Left ventricle myocardium superior (tissue), 1 donor: ENCODE measurements at places on chromosomes 1 and 21. TPM values are rescaled to one million over a fixed set of nuclear protein-coding genes. Genes with fewer than 3 reads are reported as not detected.

DNA sequence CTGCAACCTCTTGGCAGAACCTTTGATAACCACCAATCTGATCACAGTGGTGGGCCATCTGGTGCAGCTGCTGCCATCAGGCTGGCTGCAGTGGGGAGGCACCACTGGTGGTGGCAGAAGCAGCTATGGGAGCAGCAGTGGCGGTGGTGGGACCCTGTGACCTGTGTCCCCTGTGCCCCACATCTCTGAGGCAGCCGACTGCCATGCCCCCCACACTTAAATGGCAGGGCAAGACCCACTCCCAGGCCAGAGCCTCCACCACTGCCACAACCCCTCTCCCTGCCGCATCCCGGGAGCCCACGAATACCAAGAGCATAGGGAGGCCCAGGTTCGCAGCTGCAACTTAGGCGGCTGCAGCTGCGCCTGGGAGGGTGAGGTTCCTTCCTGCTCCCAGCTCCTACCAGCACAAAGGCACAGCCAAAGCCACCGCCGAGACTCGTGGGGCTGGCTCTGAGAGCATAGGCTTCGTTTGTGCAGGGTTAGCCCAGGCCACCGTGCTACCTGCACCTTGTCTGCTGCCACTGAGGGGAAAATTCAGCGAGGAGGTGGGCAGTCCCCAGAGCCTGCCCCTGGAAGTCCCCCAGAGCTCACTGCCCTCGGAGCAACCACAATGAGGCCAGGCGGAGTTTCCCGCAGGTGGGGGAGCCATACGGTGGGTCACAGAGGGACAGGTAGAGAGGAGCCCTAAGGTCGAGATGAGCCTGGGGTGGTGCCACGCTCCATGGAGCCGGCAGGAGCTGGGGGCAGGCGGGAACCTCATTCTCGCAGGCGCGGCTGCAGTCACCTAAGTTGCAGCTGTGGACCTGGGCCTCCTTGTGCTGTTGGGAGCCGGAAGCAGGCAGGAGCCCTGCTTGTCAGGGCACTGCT lies 518.7 kb downstream of the RWDD3 start:
- no peak for DNase-seq

GRCh38 chr1:79531790-79532189 lies 525.3 kb upstream of the ADGRL4 start:
- no peak for DNase-seq

GRCh38 chr21:45251635-45252447 lies 35.9 kb downstream of the POFUT2 start:
- DNase-seq: no peak

GRCh38 chr1:208409176-208409575 lies 165.0 kb upstream of the PLXNA2 start:
- no peak for DNase-seq

- no peak for DNase-seq
These were observed 100.7 kb upstream of the GFI1 start for GRCh38 chr1:92587445-92587844.

- no peak for DNase-seq
These were observed 20.2 kb upstream of the ERO1B start for GRCh38 chr1:236301958-236302335.

- no peak for DNase-seq
These were observed 12.9 kb upstream of the FTCD start for GRCh38 chr21:46168238-46168637.

DNA sequence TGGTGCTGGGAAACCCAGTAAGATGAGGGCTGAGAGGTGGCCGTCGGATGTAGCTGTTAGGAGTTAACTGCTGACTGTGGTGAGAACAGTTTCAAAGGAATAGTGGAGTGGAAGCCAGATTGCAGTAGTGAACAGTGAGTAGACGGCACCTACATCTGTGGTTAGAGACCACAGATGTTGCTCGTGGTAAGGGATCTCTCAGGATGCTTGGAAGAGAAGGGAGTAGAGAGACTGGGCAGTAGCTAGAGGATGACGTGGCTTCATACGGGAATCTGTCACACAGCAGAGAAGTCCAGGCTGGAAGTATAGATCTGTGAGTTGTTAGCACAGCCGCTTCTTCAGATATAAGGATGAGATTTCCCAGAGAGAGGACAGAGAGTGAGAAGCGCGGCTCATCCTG lies 7.8 kb upstream of the ARTN start:
- DNase-seq: no peak

PCAT6 gene
- total RNA-seq: 0.79 TPM

- no peak for DNase-seq
These were observed 22.7 kb downstream of the DUSP10 start for GRCh38 chr1:221719278-221719597.

GRCh38 chr1:223556414-223557129 lies 108.9 kb downstream of the CAPN8 start:
- DNase-seq: no peak

DNA sequence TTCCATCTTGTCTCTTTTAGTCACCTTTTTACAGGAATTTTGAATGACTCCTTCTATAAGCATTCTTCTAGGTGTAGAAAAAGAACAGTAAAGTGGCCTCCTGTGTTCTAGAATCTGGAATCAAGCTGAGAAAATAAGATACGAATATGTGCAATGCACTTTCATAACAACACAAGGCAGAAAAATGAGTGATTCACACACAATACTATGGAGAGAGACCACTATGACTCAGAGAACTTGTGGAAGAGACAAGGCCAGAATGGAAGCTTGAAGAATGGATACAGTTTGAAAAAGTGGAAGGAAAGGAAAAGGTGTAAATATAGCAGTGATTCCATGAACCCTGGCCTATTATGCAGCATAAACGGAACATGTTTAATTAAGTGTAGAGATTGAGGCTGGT lies 57.1 kb upstream of the SAMSN1 start:
- DNase-seq: no peak

GRCh38 chr1:64000021-64000420 lies 203.4 kb upstream of the UBE2U start:
- no peak for DNase-seq

DNA sequence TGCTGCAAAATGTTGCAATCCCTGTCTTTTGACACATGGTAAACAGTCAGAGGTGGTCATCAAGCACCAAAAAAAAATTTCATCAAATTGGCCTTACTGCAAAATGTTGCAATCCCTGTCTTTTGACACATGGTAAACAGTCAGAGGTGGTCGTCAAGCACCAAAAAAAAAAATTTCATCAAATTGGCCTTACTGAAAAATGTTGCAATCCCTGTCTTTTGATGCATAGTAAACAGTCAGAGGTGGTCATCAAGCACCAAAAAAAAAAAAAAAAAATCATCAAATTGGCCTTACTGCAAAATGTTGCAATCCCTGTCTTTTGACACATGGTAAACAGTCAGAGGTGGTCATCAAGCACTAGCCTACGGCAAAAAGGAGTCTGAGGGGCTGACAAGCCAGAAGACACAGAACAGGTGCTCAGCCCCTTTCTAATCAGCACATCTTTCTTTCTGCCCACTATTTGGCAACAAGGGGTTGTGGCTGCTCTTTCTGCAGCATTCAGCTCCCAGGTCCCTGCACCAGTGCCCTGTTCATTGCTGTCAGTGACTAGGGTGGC lies 223.8 kb downstream of the KCNH1 start:
- no peak for DNase-seq

ACTA1 gene
- 2,149 TPM for total RNA-seq

CFAP141 gene
- total RNA-seq: not detected

GRCh38 chr21:42850866-42851391 lies 28.4 kb downstream of the WDR4 start:
- no peak for DNase-seq

DNA sequence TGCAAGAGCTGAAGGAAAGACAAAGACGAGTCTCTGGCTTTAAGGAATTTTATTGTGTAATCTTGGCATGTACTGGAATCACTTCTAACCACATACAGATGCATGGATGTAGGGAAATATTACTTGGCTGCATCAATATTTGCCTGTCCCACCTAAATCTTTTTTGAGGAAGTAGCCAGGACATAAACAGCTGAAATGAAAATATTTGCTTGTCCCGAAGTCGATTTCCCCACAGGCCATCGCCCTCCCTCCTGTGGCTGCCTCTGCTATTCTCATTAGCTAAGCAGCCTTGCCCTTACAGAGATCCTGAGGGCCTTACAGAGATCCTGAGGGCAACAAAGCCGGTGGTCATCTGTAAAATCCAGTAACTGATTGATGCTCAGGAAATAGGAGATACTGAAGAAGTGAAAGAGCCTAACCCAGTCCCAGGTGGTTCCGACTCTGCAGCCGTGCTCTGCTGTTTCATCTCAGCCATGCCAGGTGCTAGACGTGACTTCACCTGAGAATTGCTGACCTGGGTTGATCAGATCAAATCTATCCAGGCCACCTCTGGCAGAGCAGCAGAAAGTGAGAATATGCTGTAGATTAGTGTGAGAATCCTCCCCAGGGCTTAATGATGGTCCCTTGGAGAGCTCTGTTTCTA lies 25.5 kb downstream of the MAN1C1 start:
- no peak for DNase-seq

GRCh38 chr1:89065079-89065868 lies at the start of gene GBP1:
Gene GBP1, minus strand, starts transcription at chr1:89065208. Its CDS starts 1,974 bp downstream, at chr1:89063234.
- no peak for DNase-seq

DNA sequence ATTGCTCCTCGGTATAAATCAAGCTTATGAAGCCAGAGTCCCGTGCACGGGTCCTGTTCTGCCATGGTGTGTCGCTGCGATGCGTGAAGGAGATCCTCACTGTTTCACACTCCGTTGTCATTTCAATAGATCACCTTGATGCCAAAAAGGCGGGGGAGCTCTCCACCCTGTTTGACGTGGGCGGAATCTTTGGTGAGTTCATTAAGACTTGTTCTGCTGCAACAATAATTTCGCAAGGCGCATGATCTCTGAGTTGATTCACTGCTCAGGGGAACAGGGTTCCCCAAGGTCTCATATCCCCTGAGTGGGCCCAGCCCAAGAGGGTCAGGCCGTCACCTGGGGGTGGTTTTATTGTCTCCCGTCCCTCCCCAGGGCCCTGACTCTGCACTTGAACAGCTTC lies 50.0 kb downstream of the SLC37A1 start:
- no peak for DNase-seq

LIPI gene
- not detected for total RNA-seq

DNA sequence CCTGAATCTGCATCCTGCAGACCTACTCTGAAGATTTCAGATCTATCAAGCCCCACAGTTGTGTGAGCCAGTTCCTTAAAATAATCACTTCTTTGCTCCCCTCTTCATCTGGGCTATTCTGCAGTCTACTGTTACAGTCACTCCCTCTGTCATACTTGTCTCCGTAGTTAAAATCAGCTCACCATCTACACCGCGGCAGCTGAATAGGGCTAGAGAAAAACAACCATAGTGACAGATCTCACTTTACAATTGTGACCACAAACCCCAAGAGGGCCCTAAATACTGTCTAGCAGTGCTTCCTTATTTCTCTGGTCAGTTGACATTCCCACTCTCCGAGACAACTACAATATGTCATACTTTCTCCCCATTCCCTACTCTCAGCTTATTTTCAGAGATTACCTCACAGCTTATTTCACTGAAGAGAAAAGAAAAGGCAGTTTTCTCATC lies 12.9 kb downstream of the DESI2 start:
- DNase-seq: no peak

DR1 gene
- total RNA-seq: 38.3 TPM
